Activated naive CD4-positive, alpha-beta T cell (primary cell): ENCODE measurements at places on chromosomes 2 and 18.

- peak; percentile 27 for DNase-seq
Measured at GRCh38 chr2:105329561-105330495, at the start of gene TGFBRAP1. Gene TGFBRAP1, minus strand, starts transcription at chr2:105329735. Its CDS starts 21,434 bp downstream, at chr2:105308301.

DNA sequence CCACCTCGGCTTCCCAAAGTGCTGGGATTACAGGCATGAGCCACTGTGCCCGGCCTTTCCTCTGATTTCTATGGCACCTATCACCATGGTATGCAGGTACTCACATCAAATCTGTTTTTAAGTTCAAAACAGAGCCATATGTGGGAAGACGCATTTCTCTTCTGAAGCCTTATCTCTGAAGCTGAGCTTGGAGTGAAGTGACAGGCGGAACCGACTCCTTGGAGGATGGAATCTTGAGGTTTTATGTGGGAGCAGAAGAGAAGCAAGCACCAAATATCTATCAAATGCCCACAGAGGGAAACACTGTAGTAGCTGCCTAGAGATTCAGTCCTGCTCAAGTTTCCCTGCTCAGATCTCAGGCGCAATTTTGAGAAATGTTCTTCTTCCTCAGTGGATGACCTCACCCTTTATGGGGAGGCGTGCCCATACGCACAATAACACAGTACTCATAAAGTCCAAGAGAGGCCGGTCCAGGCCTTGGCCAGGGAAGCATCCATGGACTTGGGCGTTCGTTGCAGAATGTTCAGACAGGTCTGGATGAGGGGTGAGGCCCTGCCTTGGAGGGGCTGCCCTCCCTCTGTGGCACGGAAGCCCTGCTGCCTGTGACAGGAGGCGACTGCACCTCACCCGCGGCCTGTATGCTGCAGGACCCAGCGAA, 67.9 kb downstream of the HNRNPLL start:
- no peak for DNase-seq

DNA sequence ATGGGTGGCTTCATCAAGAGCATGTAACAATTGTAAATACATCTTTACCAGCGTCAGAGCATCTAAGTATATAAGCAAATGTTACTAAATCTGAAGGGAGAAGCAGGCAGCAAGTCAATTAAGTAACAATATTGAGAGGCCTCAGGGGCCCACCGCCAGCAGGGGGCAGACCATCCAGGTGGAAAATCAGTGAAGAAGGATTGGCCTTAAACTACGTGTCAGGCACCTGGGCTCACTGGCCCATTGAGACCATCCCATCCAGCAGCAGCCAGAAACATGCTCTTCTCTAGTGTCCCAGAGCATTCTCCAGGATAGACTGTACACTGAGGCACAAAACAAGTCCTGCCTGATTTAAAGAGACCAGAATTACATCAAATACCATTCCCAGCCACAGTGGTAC, 96.2 kb upstream of the SNTG2 start:
- DNase-seq: no peak

DNA sequence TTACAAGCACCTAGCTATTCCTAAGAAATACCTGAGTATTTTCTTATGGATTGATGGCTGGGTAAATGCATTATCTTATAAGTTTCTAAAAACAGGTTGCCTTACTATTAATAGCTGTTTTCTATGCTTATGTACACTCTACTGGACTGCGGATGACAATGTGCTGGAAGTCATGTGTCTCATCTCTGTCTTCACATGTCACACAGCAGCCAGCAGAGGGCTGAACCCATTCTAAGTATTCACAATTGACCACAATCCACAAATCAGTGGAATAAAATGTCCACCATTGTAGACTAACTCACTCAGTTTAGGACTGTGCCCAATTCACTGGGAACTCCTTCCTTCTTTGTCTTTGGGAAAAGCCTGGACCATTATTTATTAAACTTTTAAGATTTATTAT, 371.2 kb downstream of the INSIG2 start:
- DNase-seq: no peak

DNA sequence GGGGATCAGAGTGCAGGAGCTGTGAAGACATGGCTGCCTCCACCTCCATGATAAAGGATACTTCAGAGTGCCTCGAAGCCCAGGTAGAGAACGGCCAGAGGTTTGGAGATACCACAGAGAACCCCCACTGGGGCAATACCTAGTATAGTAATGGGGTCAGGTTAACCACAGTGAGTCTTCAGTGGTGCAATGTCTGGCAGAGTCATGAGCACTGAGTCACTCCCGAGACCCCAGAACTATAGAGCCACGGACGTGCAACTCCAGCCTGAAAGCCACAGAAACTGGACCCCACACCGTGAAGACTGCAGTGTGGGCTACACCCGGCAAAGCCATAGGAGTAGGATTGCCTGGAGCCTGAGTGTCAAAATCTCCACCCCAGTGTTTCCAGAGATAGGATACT, 746.6 kb downstream of the CBLN2 start:
- no peak for DNase-seq

DNA sequence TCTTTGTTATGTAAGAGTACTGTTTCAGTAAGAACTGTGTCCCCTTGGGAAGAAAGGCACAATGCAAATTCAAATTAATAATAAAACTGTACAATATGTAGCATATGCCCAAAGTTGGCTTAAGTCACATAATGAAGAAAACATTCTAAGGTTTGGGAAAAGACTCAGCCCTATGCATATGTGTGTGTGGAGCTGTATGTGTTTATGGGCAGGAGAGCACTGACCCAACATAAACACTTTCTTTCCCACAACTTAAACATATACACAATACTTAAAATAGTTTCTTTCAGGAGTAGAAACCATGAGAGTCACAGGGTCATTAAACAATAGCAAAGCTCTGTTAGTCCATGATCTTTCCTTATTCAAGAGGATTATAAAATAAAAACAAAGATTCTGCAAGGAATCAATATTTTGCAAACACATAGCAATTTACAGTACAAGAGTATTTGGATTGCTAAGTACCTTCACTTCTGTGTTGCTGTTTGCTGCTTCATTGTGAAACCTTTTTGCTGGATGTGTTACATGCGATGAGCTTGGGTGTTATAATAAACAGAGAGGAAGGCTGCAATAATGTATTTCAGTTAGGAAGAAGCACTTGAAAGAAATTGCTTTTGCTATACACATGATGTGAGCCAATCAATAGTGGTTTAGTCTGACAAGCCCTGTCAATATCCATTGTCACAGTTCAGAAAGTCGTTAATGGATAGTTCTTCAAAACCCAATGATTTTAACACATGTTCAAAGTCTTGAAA, 347.3 kb downstream of the ARHGAP15 start:
- no peak for DNase-seq

DNA sequence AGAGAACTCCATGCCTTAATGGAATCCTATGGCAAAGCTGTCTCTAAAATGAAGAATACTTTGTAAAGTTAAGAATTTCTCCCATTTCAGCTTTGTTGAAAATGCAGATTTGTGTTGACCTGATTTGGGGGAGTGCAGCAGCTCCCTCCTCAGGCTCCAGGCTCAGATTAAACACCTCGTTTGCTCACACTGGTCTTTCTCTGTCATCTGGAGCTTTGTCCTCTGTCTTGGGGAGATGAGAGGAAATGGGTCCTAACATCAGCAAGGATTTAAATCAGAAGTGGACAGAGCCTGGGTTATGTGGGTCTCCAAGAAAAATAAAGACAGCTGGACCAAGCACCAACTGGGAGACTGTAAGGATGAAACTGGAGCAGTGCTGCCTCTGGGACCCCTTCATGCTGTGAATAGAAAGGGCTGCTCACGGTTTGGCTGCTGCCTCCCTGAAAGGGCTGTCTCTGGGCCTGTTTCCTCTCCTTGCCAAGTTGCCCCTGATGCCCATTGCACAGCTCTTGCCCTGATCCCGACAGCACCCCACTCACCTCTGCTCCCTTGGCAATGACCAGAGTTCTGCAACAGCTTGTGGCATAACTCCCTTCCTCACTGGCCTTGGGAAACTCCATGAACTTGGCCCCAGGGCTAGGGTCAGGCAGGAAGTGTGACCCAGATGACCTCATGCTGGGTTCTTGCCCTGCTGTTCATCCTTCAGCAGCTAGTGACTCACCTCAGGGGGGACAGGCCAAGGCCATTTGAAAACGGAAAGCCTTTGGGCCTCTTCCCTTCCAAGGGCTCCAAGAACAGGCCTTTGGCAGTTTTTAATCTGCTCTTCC, 197.2 kb downstream of the CYP26B1 start:
- DNase-seq: no peak

GRCh38 chr2:168961450-168962229, 60.5 kb downstream of the G6PC2 start:
- DNase-seq: no peak

- no peak for DNase-seq
Measured at GRCh38 chr2:154452906-154453493, 245.5 kb upstream of the KCNJ3 start.

DNA sequence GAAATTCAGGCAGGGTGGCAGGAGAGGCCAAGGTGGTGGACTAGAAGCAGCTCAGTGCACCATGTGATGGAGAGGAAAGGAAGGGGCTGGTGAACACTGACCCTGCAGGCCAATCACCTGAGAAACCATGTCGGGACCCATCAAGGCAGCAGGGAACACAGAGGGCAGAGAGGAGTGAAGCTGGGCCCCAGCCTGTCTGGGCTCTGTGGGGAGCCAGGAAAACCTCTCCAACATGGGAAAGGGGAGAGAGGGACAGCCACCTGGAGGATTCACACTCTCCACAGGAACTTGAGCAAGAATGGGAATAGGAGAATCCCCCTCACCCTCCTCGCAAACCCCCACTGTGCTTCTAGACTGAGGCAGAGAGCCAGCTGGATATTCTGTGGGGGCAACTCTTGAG, 85.5 kb upstream of the CYP26B1 start:
- DNase-seq: no peak

DNA sequence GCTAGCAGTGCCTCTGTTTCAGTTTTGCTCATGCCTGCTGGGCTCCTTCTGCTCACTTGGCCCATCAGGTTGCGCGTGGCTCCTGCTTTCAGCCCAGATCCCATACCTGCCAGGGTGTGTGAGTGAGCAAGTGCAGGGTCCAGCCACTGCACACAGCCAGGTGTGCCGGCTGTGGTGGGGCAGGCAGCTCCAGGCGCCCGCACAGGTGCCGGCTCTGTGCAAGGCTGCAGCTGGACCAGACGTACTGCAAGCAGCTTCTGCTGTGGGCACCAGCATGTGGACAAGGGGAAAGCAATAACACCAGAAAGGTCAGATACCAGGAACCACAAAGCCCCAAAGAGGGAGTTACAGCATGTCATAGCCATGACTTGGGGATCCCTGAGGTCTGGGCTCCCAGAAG, 5.6 kb upstream of the PCARE start:
- no peak for DNase-seq

- no peak for DNase-seq
Measured at GRCh38 chr2:200239216-200239615, 67.3 kb upstream of the SPATS2L start.

- no peak for DNase-seq
Measured at GRCh38 chr2:195651046-195651445, 6.0 kb upstream of the SLC39A10 start.

- no peak for DNase-seq
Measured at GRCh38 chr2:30486655-30487054, 39.6 kb downstream of the LCLAT1 start.

DNA sequence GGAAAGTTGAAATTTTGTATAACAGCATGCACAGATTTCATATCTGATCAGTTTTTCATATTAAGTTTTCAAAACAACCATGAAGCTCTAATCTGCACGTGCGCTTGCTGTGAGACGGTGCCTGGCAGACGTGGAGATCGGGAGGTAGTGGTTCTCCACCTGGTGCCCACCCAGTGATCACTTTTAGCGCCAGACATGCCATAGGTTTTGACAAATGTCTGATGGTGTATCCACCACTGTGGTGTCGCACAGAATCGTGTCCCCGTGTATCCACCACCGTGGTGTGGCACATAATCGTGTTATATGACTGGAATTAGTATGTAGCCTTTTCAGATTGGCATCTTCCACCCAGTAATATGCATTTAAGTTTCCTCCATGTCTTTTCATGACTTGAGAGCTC, 40.9 kb upstream of the KCNG2 start:
- DNase-seq: no peak

DNA sequence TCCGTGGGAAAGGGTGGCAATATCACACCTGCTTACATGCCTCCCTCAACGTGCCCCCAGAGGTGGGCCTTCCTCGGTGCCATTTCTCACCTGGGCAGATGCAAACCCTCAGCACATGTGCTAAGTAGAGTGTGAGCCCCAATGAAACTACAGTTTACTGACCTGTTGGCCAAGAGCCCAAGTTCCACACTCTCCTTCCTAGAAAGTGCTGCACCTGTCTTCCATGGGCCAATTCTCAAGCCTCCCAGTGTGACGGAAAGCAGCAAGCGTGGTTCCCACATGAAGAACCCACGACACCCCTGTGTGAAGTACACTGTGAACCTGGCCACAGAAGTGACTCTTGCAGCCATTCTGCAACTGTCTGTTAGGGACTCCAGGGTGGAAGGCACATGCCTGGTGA, 73.7 kb downstream of the UXS1 start:
- no peak for DNase-seq

DNA sequence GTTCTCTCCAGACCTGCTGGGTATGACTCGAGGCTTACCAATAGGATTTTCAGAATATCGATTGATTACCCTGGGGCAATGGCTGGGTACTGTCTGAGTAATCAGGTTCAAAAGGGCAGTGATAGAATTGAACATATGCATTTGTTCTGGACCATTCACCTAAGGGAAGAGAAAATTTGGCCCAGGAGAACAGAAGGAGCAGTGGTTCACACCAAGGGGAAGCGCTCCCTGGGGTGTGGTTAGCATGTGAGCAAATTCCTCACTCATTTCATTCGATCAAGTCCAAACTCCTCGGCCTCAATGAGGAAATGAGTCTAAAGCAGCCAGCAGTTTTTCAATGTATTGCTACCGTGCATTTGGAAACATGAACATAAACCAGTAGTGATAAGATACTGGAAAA, 55.6 kb downstream of the CYP26B1 start:
- no peak for DNase-seq

- peak; percentile 57 for DNase-seq
Measured at GRCh38 chr2:127701651-127702394, 526 bp downstream of the SFT2D3 start.

DNA sequence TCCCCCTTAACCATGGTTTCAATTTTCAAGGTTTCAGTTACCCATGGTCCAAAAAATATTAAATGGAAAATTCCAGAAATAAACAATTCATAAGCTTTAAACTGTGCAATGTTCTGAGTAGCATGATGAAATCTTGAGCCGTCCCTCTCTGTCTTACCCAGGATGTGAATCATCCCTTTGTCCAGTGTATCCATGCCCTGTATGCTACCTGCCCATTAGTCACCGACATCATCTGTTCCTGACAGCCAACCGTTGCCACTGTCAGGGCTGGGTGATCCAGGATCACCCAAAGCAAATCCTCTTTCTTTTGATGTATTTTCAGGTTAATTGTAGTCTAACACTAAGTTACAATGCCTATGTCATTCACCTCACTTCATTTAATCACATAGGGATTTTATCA, 15.7 kb upstream of the OLA1 start:
- no peak for DNase-seq
